ENCODE measurements at places on chromosomes 7 and 10. TPM values are rescaled to one million over a fixed set of nuclear protein-coding genes. Genes with fewer than 3 reads are reported as not detected.

GRCh38 chr7:30649717-30650420 is 32.4 kb downstream of the CRHR2 start:
- no peaks in the 10 kb centered on the region for H3K27me3 ChIP-seq
- DNase-seq = no peak
- H3K4me3 ChIP-seq = no peak overlapping the region
- H3K27ac ChIP-seq = no peak overlapping the region
- no peaks in the 10 kb centered on the region for H3K4me1 ChIP-seq

GRCh38 chr10:84321902-84322301 is 6.5 kb upstream of the CCSER2 start:
- H3K4me3 ChIP-seq = no peak overlapping the region
- no peak for DNase-seq
- no peak overlapping the region for H3K27ac ChIP-seq
- peaks cover 7% of the 10 kb centered on the region for H3K4me1 ChIP-seq

DNA sequence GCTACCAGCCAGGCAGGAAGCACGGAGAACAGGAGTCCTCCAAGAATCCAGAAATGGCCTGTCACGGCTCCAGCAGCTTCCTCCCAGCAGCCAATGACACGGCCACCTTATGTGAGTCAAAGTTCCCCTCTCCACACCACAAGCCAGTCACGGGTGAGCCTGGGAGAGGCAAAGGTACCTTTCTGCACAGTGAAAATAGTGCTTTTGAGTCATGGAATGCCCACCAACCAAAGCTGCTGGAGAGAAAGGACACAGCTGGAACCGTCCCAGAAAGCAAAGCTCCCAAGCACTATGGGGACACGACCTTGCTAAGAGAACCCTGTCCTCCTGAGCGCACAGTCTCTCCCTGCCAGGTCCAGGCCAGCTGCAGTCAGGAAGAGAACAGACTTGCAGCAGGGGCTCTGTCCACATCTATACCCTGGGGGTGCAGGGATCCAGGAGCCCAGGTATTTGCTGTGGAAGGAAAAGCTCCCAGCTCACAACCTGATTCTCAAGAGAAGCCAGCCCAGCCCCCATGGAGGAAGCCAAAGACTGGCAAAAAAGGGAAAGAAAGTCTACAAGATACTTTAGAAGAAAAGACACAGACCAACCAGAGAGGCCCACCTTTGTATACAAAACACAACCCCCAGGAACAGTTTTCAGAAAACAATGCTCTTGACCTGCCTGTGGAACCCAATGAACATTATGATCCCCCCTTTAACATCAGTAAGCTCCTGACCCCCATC is 24.4 kb downstream of the C10orf71 start:
- H3K4me3 ChIP-seq = no peak overlapping the region
- peaks cover 2% of the 10 kb centered on the region for H3K4me1 ChIP-seq
- peaks cover 5% of the 10 kb centered on the region for H3K27me3 ChIP-seq
- no peak for DNase-seq

DNA sequence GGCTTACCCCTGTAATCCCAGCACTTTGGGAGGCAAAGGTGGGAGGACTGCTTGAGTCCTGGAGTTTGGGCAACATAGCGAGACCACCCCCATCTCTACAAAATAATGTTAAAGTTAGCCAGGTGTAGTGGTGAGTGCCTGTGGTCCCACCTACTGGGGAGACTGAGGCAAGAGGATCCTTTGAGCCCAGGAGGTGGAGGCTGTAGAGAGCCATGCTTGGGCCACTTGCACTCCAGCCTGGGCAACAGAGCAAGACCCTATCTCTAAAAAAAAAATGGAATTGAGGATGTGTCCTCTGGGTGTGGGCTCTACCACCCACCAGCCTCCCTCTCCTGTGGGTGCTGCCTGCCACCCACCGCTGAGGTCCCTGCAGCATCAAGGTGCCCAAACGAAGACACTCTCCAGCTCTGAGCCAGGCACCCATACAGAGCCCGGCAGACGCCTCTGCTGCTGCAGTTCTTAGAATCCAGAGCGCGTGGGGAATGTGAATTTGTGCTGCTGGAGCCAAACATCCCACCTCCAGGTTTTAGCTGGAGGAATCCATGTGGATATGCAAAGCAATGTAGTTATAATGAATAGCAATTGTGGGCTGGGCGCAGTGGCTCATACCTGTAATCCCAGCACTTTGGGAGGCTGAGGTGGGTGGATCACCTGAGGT is 176.0 kb upstream of the TNRC18 start:
- H3K27me3 ChIP-seq = peaks cover 5% of the 10 kb centered on the region
- H3K36me3 ChIP-seq = peaks cover 6% of the 10 kb centered on the region
- H3K27ac ChIP-seq = no peak overlapping the region

- DNase-seq = no peak
- H3K4me1 ChIP-seq = no peaks in the 10 kb centered on the region
- H3K27me3 ChIP-seq = no peaks in the 10 kb centered on the region
- H3K27ac ChIP-seq = no peak overlapping the region
These were observed 44.5 kb upstream of the PDSS1 start for GRCh38 chr10:26653004-26653403.

- peaks cover 92% of the 10 kb centered on the region for H3K36me3 ChIP-seq
- DNase-seq = no peak
- peak overlapping the region; percentile 31 for H3K4me3 ChIP-seq
- H3K4me1 ChIP-seq = peaks cover 80% of the 10 kb centered on the region
- H3K27me3 ChIP-seq = no peaks in the 10 kb centered on the region
These were observed 166.4 kb downstream of the CELF2 start for GRCh38 chr10:11184093-11184492.

Gene PNLIPRP1
- total RNA-seq = not detected

DNA sequence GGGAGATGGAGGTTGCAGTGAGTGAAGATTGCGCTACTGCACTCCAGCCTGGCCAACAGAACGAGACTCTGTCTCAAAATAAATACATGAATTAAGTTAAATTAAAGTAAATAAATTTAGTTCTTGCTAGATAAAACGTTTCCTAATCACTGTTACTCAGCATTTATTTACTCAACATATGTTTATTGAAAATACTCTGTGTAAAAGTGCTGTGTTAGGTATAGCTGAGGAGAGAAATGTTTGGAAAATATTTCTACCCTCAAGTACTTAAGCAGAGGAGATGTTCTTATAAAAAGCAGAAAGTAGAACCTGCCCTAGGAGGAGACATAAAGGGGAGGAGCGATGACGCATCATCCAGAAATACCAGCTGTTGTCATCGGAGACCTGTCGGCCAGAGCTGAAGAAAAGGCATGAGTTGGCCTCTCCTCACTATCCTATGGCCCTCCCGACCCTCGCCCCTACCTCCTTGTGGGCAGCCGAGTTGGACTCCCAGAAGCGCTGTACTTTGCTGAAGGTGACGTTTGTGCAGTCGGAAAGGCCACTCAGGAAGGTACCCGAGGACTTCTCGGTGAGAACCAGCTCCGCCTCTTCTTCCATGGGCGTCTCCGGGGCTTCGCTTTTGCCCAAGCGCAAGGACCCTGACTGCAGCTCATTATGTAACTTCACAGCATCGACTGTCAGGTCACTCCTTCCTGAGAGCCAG is 1.1 kb downstream of the RRP12 start:
- H3K4me3 ChIP-seq = peak overlapping the region; percentile 97
- DNase-seq = peak; percentile 75
- H3K36me3 ChIP-seq = peaks cover 19% of the 10 kb centered on the region
- peak overlapping the region; percentile 94 for H3K27ac ChIP-seq
- H3K4me1 ChIP-seq = peaks cover 15% of the 10 kb centered on the region

Gene STOX1
- total RNA-seq = 0.76 TPM

Gene TRPV5
- not detected for total RNA-seq

GRCh38 chr10:133130602-133131001 is 29.4 kb upstream of the KNDC1 start:
- no peaks in the 10 kb centered on the region for H3K27me3 ChIP-seq
- no peak overlapping the region for H3K4me3 ChIP-seq
- H3K27ac ChIP-seq = no peak overlapping the region
- DNase-seq = no peak

DNA sequence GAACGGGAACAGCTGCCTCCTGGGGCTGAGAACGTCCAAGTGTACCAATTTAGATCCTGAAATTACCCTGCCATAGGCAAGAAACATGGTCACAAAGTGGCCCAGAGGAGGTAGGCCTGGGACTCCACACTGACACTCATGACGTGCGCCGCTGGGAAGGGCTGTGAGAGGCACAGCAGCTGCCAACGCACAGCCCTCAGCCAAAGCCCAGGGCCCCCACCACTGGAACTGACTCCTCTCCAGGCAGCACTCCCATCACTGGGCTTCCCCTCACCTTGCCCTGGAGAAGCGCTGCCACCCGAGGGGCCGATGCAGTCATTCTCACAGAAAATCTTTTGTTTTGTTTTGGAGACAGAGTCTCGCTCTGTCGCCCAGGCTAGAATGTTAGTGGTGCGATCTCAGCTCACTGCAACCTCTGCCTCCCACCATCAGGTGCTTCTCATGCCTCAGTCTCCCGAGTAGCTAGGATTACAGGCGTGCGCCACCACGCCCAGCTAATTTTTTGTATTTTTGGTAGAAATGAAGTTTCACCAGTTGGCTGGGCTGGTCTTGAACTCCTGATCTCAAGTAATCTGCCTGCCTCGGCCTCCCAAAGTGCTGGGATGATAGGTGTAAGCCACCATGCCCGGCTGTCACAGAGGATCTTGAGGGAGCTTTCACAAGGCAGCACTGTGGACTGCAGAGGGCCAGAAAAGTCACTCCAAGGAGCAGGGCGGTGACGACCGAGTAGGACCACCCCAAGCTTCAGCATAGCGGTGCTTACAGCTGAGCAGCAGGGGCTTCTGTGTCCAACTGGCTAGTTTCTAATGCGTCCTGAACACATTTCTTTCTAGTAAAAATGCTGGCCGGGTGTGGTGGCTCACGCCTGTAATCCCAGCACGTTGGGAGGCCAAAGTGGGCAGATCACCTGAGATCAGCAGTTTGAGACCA is 13.5 kb downstream of the GUSB start:
- DNase-seq = no peak
- peaks cover 63% of the 10 kb centered on the region for H3K36me3 ChIP-seq
- H3K4me1 ChIP-seq = no peaks in the 10 kb centered on the region
- H3K27ac ChIP-seq = no peak overlapping the region
- no peaks in the 10 kb centered on the region for H3K27me3 ChIP-seq

DNA sequence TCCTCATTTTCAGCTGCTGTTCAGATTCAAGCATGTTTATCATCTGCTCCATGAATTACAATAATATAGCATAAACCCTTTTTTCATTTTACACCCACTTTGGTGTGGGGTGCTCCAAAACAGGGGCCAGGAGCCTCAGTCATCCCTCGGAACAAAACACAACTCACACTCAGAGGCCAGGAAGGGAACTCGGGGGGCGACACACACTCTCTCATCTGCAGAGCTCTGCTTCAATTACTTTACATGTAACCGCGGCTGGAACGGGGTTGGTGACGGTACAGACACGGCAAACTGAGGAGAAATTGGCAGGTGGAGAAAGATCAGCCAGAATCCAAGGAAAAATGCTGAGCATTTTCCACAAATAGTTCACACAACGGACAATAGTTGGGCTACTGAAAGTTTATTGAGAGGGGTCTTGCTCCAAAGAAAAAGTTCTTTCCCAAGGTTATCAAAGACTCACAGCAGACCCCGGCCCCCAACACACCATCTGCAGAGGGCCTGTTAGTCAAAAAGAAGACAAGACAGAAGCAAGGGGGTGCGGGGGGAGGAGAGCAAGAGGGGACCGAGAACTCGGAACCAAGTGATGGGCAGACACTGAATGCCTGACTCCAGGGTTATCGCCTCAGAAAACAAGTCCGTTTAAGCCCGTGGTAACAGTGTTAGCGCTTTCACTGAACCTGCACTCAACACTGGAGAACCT is 20.5 kb downstream of the DIP2C start:
- peaks cover 4% of the 10 kb centered on the region for H3K27me3 ChIP-seq
- DNase-seq = no peak
- no peaks in the 10 kb centered on the region for H3K36me3 ChIP-seq
- H3K27ac ChIP-seq = no peak overlapping the region
- no peaks in the 10 kb centered on the region for H3K4me1 ChIP-seq
- H3K4me3 ChIP-seq = no peak overlapping the region

Gene HDAC9
- 3.0 TPM for total RNA-seq

Gene GAD2
- not detected for total RNA-seq

DNA sequence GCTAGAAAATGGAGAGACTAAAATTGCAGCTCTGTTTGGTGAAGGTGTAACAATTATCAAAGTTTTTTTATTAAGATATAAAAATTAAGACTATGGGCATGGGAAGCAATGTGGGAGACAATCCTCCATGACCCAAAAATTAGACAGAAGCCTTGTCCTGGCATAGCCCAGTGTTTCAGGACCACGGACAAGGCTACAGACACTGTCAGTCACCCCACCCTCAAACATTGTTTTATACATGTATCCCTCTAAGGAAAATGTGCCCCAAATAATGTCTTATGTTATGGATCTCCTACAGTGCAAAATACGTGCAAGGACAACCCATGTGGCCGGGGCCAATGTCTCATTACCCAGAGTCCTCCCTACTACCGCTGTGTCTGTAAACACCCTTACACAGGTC is 24.0 kb downstream of the HABP2 start:
- H3K27ac ChIP-seq = no peak overlapping the region
- H3K27me3 ChIP-seq = no peaks in the 10 kb centered on the region
- H3K4me1 ChIP-seq = no peaks in the 10 kb centered on the region
- peak; percentile 64 for DNase-seq
- no peaks in the 10 kb centered on the region for H3K36me3 ChIP-seq

DNA sequence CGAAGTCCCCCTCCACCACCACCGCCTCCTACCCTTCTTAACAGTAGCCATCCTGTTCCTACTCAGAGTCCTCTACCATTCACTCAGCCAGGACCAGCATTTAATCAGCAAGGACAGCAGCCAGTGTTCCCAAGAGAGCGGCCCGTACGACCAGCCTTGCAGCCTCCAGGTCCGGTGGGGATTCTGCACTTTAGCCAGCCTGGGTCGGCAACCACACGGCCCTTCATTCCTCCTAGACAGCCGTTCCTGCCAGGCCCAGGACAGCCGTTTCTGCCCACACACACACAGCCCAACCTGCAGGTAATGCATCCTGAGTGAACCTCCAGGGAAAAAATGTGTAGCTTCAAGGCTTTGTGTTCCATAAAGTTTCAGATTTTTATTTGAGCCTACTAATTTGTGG is 74.2 kb downstream of the SHH start:
- H3K4me3 ChIP-seq = no peak overlapping the region
- H3K27me3 ChIP-seq = no peaks in the 10 kb centered on the region
- no peak overlapping the region for H3K27ac ChIP-seq
- no peak for DNase-seq
- peaks cover 62% of the 10 kb centered on the region for H3K36me3 ChIP-seq

Gene FRMPD2
- total RNA-seq = not detected

GRCh38 chr10:73439605-73440312 is 6.4 kb upstream of the MSS51 start:
- H3K27ac ChIP-seq = peak overlapping the region; percentile 49
- no peak overlapping the region for H3K4me3 ChIP-seq
- no peaks in the 10 kb centered on the region for H3K27me3 ChIP-seq
- H3K4me1 ChIP-seq = peaks cover 14% of the 10 kb centered on the region
- DNase-seq = no peak
- peaks cover 30% of the 10 kb centered on the region for H3K36me3 ChIP-seq

Gene GDF2
- total RNA-seq = not detected

Data from activated CD4-positive, alpha-beta T cell treated with anti-CD3 and anti-CD28 coated beads, Interleukin-2, amount 10 ng/mL, durations not matched to agents 24 days and 14 days (primary cell).